ENCODE measurements at places on chromosomes 3 and 15. TPM values are rescaled to one million over a fixed set of nuclear protein-coding genes. Genes with fewer than 3 reads are reported as not detected.

UTS2B gene
- total RNA-seq: 0.86 TPM

PRR20G gene
- total RNA-seq: not detected

IRAK2 gene
- 3.2 TPM for total RNA-seq

TM6SF1 gene
- 1.7 TPM for total RNA-seq

MORC1 gene
- total RNA-seq: not detected

RHCG gene
- not detected for total RNA-seq

BBS4 gene
- total RNA-seq: 22.9 TPM
